Activated naive CD4-positive, alpha-beta T cell (primary cell): ENCODE measurements at places on chromosomes 5 and 9.

- no peak for DNase-seq
Measured at GRCh38 chr5:131994090-131994489, 17.4 kb downstream of the ACSL6 start.

DNA sequence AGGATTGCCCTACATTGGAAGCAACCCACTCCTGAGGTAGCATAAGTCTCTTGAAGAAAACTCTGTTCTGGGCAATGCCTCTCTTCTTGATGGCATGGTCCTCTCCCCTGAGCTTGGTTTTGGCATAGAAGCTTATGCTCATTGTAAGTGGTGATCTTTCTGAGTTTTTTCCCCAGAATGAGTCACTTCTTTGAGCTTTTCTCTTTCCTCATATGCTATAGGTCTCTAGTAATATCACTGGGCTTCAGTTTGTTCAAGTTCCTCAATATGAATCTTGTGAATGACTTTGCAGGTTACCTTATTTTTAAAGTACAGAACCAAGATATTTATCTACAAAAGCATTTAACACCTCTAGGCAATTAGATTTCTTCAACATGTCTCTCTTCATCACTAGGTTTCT, 76.5 kb upstream of the ATG10 start:
- no peak for DNase-seq

DNA sequence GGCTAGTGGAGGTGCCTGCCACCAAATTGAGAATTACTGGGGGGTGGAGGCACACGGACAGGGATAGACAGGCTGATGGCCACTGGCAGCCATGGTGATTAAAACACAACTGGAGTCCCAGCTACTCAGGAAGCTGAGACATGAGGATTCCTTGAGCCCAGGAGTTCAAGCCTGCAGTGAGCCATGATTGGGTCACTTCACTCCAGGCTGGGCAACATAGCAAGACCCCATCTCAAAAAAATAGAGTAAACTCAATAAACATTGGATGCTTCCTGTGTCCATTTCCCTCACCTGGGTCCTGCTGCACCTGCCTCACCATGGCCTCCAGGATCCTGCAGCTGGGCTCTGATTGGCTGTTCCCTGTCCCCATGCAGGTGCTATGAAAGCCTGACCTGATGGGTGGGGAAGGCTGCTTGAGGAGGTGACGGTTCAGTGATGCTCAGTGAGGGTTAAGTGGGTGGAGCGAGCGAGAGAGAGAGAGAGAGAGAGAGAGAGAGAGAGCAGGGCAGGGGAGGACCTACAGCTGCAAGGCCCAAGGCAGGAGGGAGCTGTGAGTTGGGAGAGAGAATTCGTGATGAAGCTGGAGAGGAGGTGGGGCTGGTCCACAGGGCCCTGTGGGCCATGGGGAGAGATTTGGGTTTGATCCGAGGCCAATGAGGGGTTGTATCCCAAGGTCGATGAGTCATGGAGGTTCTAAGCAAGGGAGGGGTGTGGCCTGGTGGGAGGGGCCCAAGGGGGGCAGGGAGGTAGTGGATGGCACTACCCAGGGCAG, 36.7 kb upstream of the FUBP3 start:
- DNase-seq = no peak

DNA sequence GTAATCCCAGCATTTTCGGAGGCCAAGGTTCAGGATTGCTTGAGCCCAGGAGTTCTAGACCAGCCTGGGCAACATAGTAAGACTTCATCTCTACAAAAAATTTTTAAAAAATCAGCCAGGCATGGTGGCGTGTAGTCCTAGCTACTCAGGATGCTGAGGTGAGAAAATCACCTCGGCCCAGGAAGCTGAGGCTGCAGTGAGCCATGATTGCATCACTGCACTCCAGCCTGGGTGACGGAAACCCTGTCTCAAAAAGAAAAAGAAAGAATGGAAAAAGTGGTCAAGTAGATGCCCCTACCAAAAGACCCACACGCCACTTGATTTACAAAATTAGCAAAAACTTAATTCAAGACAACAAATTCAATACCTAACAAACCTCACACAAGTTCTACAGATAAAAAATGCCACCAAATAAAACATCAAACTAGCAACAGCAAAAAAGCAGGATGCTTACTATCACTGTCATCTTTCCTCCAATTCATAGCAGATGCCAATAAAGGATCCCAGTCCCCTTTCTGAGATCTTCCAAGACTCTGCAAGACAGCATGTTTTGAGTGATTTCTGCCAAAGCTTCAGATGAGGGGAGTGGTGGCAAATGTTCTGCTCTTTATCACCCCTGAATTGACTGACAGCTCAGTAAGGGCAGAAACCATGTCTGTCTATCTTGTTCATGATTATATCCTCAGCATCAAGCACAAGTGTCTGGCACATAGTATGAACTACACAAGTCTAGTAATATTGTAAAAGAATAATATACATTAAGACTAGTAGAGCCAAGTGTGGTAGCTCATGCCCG, 34.2 kb upstream of the TESK1 start:
- no peak for DNase-seq

GRCh38 chr5:104913841-104914281, 1351.3 kb upstream of the NUDT12 start:
- no peak for DNase-seq

DNA sequence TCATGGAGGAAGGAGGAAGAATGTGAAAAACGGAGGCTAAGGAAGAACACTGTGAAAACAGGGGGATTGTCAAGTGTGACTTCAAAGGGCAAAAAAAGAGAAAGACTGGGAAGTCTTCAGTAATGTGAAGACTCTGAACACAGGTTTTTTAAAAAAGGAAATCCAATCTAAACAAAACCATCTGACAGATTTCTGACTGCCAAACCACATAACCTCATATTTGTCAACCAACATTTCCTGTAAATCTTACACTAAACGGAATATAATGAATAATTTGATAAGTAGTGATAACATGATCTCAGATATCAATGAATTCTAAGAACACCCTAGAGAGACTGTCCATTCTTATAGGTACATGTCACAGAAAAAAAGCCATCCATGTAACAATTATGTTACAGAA, 124.7 kb downstream of the FBN2 start:
- DNase-seq = no peak
